A172 (cell line): ENCODE measurements at places on chromosomes 16 and 17. TPM values are rescaled to one million over a fixed set of nuclear protein-coding genes. Genes with fewer than 3 reads are reported as not detected.

DNA sequence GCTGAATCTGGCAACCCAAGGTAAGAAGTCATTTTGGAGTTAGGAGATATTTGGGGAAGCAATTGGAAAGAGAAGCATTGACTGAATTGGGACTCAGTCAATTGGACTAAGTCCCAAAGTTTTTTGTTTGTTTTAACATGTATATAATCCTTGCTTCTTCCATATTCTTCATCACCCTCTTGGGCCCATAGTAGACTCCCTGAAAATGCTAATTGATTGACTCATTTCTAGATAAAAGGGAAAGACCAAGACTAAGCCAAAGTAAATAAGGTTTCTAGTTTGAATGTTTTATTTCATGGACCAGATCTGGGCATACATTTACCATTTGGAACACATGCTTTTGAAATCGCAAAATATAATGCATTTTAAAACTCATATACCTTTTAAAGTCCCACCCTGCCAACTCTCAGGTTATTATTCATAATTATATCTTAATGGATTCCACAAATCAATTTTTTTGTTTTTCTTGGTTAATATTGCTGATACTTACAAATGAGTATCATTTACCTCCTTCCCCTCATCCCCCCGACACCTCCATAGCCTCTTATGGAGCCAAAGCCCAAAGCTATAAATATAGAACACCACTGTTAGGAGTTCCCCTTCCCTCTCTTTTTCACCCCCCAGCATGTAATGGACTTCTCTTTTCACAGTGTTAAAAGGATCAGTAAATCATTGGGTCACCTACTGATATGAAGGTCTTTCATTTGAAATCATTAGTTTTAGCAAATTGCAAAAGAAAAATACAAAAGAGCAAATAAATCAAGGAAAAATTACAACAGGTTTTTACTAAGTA is 674.0 kb upstream of the SOX9 start:
- no peak for DNase-seq

DNA sequence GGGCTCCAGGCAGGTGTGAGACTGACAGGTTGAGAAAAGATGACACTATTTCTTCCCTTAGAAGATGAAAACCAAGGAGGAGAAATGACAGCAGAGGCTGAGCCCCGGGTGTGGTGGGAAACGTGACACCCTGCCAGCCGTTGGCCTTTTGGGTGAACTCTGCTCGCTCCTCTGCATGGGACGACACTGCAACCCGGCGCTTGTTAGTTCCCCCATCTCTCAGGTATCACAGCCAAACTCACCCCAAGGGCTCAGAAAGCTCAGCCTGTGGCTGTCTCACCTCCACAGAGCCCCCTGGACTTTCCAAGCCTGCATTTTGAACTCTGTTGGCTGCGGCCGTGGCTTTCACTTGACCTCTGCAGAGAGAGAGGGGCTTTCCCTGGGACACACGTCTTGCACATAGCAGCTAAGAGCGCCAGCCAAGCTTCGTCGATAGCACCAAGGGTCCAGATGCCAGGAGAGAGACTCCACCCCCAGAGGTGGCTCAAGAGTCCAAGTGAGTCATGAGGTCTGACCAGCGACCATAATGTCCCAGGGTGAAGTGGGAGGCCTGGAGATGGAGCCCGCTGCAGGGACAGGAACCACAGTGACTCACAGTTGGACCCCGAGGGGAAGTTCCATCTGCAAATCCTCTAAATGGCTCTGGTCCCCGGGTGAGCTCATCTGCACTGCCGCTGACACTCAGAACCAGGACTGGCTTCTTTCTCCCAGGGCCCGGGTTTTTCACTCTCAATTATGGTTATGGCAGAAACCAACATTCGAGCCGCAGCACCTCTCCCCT is 301.9 kb downstream of the SOX9 start:
- DNase-seq: peak; percentile 100

GRCh38 chr16:88974080-88974915 is 2.7 kb downstream of the CBFA2T3 start:
- no peak for DNase-seq

DNA sequence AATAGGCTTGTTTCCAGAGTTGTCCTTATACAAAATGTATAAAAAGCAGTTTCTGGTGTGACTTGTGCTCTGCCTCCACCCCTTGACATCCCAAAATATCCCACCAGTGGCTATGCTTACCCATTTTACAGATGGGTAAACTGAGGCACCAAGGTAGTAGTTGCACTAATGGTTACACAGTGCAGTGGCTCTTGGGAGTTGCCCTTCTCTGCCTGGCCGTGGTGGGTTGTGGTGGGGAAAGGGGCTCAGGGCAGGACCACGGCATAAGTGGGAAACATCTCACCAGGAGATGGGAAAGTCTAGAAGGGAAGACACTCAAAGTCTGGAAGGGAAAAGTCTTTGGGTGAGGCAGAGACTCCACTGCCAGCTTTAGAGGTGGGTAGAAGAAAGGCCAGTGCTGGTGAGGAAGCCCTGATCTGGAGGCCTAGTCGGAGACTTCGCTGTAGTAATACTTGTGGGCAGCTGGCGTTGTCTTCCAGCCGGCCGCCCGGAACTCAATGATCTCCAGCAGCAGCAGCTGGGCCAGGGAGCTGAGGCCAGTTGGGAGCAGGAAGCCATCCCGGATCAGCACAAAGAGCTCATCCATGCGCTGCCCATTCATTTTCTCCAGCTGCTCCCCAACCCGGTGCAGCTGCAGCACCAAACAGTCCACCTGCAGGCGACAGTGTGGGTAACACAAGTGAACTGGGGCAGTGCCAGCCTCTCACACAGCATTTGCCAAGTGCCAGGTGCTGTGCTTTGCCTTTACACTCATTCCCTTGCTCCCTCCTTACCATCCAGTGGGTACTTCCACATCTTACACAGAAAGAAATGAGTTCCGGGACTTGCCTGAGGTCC is 4.5 kb downstream of the MIF4GD start:
- no peak for DNase-seq

- DNase-seq: peak; percentile 80
Measured at GRCh38 chr16:77834635-77835540, 46.5 kb downstream of the VAT1L start.

DNA sequence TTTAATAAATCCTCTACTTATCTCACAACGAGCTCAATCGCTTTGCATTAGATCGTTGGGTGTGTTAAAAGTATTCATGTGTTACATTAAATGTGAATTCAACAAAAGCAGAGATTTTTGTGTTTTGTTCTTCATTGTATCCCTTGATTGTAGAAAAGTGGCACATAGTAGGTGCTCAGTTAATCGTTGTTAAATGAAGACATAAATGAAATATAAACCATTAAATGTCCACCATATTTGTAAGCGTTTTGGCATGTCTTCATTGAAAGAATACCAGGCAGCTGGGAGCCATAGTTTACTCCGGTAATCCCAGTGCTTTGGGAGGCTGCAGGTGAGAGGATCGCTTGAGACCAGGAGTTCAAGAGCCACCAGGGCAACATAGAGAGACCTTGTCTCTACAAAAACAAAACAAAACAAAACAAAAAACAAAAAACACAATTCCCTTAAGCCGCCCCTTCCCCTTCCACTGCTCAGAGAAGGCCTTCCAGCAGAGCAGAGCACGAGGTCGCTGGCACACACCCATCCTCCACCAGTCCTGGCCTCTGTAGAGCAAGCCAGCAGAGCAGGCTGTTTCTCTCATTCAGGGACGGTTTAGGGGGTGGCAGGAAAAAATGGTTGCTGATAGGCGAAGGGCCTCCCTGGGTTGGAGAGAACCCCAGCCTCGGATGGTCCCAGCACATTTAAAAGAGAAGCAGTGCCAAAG is 673 bp upstream of the CHD9 start:
- no peak for DNase-seq

DNA sequence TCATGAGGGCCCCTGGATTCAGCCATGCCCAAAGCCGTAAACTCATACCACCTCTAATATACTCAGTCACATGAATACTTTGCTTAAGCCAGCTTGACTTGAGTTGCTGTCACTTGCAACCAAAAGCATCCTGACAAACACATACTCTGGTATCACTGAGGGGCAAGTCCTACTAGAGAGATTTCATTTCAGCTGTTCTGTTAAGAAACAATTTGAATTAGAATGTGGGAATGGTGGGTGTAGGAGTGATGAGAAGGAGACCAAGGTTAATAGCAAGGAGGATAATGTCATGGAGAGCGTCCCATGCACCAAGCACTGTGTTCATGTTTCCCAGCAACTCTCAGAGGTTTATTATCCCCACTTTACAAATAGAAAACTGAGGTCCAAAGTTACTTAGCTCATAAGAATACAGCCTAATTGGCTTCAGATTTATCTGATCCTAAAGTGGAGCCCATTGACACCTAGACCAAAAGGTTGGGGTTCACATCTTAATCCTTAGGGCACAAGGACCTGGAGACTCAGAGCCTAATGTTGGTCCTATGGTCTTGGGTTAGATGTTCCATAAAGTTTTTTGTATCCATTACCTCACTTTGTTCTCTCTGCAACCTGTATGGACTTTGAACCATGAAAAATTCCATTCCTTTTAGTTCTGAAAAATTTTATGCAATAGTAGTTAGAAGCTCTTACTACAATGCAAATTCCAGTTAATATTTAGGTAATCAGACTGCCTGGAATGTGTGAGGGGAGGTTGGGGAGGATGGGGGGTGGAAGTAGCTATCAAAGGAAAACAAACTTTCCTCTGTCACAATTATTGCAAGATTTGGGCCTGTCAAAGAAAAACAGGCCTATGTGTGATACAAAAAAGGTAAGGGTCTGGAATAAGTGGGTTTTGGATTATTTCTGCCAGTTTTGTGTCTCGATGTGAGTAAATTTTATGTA is 105.9 kb downstream of the IRX3 start:
- DNase-seq: no peak

GRCh38 chr17:73285916-73286862 is 24.5 kb upstream of the CPSF4L start:
- no peak for DNase-seq

GRCh38 chr16:4800290-4801041 is 2.0 kb downstream of the ROGDI start:
- no peak for DNase-seq

GRCh38 chr16:1535391-1536291 is 2.2 kb downstream of the TMEM204 start:
- DNase-seq: no peak

DNA sequence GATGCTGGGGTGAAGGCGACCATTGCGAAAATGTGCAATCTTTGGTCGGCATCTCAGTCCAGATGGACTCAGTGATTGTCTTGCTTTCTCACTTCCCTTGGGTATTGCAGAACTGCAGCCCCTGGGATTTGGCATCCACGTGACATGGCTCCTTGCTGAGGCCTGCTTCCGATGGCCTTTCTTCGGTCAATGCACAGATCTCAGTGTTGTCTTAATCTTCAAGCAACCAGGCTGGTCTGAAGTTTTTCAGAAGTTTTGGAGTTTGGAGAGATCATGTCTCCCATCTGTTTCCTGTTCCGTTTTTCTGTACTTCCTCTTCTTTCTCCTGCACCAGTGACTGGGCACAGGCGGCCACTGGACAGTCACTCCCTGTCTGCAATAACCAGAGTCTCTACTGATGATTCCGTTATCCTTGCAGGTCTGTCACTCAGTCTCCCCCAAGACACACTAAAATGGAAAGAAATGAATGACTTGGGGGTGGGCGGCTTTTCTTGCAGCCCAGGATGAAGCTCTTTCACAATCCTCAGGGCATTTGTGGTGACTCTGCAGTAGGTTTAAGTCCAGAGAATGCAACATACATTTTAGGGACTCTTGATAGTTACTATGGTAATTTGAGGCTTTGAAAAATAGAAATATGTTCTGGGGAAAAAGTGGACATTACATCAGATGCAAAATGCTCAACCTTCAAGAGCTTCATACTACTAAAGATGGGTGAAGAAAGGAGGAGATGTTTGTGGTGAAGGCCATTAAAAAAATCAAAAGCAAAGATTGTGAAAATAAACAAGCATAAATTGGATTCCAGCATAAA is 106.3 kb upstream of the ZFHX3 start:
- DNase-seq: no peak

DNA sequence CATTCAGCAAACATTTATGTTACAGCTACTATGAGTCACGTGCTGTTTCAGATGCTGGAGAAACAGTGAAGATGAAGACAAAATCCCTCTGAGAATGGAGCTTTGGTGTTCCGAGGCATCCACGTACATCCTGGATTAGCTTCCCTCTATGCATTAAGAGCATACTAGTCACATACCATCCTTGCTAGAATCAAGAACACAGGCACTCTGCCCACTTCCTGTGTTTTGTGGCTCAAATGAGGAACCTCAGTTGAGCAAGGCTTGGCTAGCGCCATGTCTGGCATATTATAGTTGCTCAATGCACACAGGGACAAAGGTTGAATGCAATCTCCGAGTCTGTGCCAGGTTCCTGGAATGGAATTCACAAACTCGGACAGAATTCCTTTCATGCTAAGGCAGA is 297.5 kb downstream of the XYLT1 start:
- no peak for DNase-seq

DNA sequence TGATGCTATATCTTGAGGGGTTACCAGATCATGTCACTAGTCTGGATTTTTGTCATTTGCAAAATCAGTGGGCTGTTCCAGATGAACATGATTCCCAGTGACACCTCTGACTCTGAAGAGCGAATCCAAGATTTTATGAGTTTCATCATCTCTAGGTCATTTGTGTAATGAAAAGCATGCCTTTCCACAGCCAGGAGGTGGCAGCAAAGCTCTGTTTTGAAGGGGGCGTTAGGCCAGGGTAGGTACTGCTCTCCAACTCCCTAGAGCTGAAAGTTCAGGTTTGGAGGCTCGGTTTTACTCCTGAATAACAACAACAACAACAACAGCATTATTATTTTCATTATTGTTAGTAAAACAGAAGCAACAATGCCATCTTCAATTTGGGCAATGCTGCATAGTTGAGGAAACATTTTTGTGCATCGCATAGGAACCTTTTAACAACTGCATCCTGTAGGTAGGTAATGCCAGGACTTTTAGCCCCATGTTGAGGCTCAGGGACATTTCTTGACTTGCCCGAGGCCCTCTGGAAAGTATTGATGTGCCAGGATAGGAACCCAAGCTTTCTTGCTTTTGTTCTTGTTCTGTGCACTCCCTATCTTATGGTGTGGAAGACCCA is 77.0 kb downstream of the MYH13 start:
- DNase-seq: peak; percentile 74

DNA sequence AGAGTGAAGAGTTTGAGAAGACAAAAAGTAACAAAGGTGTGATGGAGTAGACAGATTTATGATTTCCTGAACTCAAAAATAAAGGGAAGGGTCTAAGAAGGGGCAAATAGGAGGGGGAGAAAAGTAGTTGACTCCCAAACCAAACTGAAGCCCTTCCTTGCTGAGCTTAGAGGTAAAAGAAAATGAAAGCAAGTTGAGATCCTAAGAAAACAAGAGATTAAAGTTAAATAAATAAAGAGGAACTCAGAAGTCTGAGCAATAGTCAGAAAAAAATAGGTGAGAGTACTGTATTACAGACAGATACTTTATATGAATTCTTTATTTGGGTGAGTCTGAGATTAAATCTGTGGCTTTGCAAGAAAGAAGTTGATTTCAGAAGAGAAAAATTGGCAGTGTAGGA is 3.3 kb upstream of the PSMD12 start:
- DNase-seq: no peak

DNA sequence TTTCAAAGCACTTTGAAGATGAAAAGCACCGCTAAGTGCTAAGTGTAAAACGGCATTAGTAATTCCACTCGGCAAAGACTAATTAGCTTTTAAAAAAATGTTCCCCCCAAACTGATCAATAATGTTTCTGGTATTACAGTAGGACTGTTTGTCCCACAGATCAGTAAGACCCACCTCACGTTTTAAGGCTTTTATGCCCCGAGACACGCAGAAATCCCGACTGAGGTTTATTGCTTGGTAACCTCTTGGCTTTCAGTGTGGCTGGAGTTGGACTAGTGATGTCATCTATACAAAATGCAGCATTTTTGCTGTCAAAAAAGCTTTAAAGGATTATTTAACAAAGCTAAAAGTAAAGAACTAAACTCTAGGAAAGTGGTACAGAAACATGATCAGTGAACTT is 414.6 kb upstream of the PSMD7 start:
- no peak for DNase-seq

The MYH8 gene
- total RNA-seq: not detected in 2 replicates

The TOM1L2 gene
- 40.7 and 50.0 TPM in 2 replicates for total RNA-seq

The KIF19 gene
- not detected in 2 replicates for total RNA-seq
